ENCODE measurements at places on chromosomes 1 and 21.
A peak's percentile ranks its signal among the peaks of the same experiment; 100 is the strongest.

- no peak for DNase-seq
Observed at GRCh38 chr1:52164604-52165003, 22.7 kb downstream of the ZFYVE9 start.

DNA sequence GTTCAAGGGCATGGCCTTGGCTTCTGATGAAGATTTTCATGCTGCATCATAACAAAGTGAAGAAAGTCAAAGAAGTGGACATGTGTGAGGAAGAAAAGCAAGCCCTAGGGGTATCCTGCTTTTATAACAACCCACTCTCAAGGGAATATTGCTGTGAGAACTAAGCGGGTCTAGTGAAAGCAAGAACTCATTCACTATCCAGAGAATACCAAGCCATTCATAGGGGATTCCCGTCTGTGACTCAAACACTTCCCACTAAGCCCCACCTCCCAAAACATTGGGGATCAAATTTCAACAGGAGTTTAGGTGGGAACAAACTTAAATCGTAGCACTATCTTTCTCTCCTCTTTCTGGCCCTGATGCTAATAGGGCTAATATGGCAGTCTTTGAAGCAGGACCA lies 98.5 kb upstream of the CTTNBP2NL start:
- DNase-seq: no peak

- DNase-seq: no peak
Observed at GRCh38 chr1:15559189-15559810, 25.6 kb downstream of the AGMAT start.

GRCh38 chr21:26177746-26178426 lies 7.3 kb upstream of the APP start:
- DNase-seq: no peak

DNA sequence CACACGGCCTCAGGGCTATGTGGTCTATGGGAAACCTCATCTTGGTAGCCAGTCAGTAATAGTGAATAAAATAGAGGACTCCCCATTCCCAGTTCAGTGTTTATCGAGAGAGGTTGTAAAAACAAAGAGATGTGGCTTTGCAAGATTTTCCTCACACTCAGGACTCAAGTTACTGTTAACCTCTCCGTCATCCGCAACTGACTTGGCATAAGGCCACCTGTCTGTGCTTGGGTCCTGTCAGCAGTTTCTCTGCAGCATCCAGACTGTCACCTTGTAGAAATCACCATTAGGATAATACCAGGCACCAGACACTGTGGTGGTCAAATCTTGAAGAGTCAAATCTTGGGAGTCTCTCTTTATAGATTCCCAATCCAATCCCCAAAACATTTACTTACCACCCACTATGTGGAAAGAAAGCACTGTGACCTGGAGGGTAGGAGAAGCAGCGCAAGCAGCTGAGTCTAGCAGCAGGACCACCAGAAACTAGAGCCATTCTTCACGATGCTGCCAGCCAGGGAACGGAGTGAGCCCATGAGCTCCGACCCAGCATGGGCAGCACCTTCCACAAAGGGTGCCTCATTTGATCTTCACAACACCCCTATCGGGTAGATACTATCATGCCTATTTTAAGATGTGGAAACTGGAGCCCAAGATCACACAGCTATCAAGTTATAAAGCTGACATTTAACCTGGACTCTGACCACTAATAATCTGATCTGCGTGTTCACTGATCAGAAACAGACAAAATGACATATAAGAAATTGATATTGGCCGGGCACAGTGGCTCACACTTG lies 5.6 kb upstream of the GPR25 start:
- no peak for DNase-seq

DNA sequence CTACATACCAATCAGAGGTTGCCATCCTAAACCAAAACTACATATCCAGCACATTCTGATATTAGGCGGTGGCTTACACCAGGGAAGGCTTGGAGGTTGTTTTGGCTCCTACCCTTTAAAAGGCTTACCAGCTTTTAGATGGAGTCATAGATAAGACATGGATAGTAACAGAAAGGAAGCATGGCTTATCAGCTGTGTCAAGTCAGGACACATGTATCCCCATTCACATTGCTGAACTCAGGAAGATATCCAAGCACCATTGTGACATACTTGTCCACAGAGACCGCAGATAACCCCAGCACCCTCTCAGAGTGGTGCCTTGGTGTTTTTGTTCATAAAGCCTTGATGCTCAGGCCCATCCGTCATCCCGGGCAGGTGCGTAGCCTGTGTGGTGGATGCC lies 39.7 kb downstream of the ADARB1 start:
- no peak for DNase-seq

- DNase-seq: no peak
Observed at GRCh38 chr1:186463511-186463910, 2.6 kb upstream of the PDC start.

GRCh38 chr1:181088079-181089016 lies at the start of gene IER5:
IER5 (plus strand) TSS chr1:181088700; CDS start chr1:181088903, 203 bp downstream.
- peak; percentile 97 for DNase-seq

GRCh38 chr21:42341776-42342542 lies 8.8 kb downstream of the TFF2 start:
- no peak for DNase-seq

DNA sequence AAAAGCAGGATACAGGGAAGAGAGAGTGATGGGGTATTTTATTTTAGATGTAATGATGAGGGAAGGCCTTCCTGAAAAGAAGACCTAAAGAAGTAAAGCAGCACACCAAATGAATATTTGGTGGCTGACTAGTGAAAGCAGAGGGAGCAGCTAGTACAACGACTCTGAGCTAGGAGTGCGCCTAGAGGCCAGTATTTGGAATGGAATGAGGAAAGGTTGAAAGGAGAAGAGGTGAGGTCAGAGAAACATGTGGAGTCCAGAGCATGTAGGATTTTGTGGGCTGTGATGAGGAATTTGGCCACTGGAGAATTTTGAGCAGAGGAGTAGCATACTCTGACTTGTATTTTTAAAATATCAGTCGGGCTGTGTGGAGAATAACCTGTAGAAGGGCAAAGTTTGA lies 11.8 kb upstream of the RPL5 start:
- DNase-seq: no peak

- DNase-seq: no peak
Observed at GRCh38 chr1:230195199-230195598, 128.2 kb downstream of the GALNT2 start.

DNA sequence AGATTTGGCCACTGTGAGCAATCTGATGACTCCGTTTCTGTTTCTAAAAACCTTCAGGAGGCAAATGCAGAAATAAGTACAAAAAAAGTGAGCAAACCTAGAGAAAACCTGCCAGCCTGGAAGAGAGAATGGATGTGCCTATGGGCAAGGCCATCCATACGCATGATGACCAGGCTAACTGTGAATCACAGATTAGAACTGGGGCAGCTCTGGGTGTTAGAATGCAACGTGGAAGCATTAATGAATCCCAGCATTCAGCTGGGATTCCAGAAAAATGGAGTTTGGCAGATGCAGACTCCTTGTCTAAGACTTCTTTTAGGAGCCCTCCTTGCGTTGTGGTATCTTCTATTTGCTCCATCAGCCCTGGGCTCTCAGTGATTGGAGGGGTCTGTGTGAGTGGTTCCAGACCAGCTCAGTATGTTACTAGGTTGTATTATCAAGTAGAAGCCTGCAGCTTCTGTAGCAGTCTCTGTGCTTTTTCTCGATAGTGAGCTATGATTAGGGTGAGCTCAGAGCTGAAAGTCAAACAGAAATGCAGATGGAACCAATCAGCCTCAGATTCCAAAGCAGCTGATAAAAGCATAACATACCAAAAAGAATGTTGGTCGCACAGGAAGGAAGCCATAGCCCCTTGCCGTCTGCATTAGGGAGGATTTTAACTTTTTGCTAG lies 154.0 kb downstream of the PSMG1 start:
- no peak for DNase-seq

DNA sequence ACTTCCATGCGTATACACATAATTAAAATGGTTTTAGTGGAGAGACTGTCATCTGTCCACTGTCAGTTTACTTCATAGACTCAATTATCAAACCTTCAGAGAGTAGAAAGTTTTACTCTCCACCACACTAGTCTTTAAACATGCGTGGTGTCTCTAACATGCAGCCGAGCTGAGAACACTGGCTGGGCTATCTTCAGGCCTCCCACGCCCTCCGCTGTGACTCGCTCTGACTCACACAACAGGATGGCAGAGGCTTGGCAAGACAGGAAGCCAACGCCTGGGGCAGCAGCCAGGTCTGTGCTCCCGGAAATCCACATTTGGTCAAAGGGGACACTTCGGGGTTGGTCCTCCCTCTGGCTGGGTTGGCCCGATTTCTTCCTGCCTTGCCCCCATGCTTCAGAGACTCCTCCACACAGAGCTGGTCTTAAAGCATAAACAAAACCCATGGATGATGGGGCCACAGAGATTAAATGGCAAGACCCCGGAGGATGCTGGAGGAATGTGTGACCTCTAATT lies 22.7 kb upstream of the IFNGR2 start:
- peak; percentile 89 for DNase-seq

GRCh38 chr1:55198044-55198443 lies 17.1 kb downstream of the USP24 start:
- no peak for DNase-seq

- DNase-seq: no peak
Observed at GRCh38 chr1:194919146-194919545, 1689.1 kb downstream of the KCNT2 start.

DNA sequence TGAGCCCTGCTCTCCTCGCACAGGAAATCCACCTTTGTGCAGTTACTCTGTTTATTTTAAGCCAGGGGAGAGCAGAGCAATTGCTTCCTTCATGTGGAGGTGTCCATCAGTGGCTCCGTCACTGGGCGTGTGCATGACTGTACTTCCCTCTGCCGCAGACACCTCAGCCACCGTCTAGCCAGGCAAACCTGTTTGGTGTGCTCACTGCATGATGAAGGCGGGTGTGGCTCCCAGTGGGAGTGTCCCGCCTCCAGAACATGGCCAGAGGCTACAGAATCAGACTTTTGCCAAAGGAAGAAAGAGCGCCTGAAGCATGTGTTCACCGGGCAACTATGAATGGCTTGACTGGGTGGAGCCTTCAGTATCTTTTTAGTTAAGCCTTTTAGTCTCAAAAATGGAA lies 26.1 kb upstream of the LAMC2 start:
- DNase-seq: no peak

- no peak for DNase-seq
Observed at GRCh38 chr1:27225621-27226020, 8.8 kb upstream of the WDTC1 start.

DNA sequence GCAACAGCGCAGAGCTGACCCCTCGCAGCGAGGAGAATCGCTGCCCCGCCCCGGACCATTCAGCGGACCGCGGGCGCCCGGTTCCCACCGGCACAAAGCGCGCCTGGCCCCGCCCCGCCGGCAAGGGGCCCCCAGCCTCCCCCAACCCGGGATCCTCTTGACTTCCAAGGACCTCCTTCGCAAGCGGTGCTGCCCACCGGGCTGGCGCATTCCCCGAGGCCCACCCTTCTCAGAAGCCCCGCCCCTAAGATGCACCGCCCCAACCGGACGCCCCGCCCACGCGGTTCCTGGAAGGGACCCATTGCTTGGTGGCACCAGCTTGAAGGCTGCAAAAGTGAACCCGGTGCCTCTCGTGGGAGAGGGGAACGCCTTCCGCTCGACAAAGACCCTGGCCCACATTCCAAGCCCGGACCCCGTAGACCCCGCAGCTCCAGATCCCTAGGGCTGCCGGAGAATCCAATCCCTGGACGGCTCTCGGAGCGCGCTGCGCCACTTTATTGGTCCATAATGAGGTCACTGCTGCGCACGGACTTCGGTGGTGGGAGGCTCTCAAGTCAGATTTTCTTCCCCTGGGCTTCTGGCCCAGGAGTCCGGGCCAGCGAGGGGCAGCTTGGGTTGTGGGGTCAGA lies 2.0 kb downstream of the HES3 start:
- peak; percentile 50 for DNase-seq

DNA sequence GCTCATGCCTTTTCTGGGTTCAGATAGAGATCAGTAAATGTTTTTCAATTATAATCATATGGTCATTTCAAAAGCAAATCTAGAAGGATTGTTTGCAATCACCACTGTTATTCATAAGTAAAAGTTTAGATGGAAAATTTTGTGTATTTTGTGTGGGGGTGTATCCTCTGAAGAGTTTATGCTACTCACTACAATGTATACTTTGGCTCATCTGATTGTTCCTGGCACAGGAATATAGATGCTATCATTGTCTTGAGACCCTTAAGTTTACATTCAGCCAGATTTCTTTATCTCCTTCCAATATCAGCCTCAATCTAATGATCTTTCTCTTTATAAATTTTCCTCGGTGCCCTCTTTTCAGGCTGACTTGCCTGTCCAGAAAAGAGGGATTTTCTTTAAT lies 33.0 kb downstream of the ADAMTS1 start:
- DNase-seq: no peak

GRCh38 chr1:228992044-228992443 lies 256.8 kb downstream of the RHOU start:
- no peak for DNase-seq

- DNase-seq: no peak
Observed at GRCh38 chr1:12585536-12585935, 32.5 kb downstream of the DHRS3 start.

DNA sequence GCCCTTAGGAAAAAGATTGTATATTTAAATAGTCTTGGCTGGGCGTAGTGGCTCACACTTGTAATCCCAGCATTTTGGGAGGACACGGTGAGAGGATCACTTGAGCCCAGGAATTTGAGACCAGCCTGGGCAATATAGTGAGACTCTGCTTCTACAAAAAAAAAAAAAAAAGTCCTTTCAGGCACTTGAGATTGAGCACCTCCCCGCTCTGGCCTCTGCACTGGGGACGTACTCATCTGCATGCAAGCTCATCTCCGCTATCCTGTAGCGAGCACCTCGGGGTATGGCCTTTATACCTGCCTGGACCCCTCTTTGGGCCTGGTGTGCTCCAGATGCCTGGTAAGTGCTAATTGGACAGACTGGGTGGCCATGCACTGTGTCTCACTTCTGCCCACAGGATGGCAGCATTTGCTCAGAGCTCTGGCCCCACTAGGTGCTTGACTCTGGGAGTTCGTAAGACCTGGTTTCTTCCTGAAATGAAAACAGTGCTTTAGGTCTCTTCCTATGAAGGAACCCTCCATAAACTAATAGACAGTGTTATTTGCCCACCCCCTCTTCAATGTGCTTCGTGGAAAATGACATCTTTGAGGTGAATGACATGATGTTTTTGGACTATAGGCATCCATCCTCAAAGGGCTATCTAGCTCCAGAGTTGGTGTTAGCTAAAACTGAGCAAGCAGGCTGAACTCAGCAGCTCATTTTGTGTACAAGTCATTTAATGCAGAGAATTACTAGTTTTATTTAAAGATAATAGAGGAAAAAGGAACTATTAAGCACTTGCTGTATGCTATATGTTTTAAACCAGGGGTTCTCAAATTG lies 61.7 kb upstream of the ADAR start:
- peak; percentile 77 for DNase-seq

- no peak for DNase-seq
Observed at GRCh38 chr1:234169161-234169849, 204.0 kb upstream of the COA6 start.

DNA sequence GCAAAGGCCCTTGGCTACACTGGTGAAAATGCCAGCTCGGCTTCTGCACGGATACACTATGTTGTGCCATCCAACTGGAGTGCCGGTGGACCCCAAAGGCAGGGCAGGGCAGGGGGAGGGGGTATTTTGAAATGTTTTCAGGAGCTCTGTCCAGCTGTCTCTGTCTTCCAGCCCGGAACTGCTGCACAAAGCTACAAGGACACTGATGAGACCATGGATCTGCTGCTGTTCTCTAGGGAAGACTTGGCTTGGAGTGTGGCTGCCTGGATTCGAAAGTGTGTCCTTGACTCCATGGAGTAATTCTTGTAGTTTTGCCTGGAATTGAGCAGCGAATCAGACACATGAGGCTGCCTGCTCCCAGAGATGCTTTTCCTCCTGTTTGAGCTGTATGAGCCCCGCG lies 42.4 kb downstream of the TTC39A start:
- DNase-seq: no peak

GRCh38 chr1:222525951-222526350 lies 22.0 kb downstream of the HHIPL2 start:
- DNase-seq: no peak

GRCh38 chr1:99279525-99279924 lies 15.2 kb downstream of the PLPPR4 start:
- no peak for DNase-seq
